ENCODE measurements at places on chromosomes 5 and 9.

- DNase-seq: no peak
Measured at GRCh38 chr9:83304686-83305085, 233.5 kb downstream of the FRMD3 start.

GRCh38 chr5:139658501-139658927 is 10.4 kb downstream of the CXXC5 start:
- no peak for DNase-seq

DNA sequence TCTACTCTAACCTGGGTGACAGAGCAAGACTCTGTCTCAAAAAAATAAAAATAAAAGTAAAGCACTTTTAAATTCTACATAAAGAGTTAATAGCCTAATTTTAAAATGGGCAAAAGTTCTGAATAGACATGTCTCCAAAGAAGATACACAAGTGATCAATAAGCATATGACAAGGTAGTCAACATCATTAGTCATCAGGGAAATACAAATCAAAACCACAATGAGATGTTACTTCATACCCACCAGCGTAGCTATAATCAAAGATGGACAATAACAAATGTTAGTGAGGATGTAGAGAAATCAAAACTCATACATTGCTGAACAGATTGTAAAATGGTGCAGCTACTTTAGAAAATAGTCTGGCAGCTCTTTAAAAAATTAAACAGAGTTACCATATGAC is 64.1 kb downstream of the IQGAP2 start:
- DNase-seq: no peak

GRCh38 chr5:67896311-67896929 is 319.1 kb upstream of the PIK3R1 start:
- no peak for DNase-seq

DNA sequence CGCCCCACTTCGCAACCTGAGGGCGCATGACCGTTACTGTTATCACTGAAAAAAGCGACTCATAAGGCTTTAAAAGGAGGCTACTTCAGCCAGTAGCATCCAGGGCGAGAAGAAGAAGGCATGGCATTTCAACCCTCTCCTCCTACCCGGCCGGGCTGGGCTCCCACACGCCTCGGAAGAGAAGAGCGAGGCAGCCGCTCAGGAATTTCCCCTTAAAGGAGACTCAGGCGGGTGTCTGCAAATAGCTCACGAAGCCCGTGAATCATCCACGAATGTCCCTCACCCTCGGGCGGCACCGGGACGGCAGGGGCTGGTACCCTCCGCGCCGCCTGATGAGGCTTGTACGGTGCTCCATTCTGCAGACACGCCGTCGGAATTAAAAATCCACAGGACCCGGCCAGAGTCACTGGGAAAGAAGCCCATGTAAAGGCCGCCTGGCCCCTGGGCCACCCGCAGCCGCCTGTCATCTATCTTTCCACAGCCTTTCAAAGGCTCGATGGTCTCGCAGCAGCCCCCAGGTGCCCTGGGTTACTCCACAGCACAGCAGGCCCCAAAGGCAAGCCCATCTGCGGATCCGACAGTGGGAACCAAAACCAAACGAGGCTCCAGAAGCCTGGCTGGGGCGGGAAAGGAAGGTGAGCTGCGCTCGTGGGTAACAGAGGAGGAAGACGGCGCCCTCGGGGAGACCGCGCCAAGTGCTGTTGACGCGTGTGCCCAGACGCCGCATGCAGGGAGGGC is 11.8 kb downstream of the SLC12A7 start:
- DNase-seq: peak; percentile 82

DNA sequence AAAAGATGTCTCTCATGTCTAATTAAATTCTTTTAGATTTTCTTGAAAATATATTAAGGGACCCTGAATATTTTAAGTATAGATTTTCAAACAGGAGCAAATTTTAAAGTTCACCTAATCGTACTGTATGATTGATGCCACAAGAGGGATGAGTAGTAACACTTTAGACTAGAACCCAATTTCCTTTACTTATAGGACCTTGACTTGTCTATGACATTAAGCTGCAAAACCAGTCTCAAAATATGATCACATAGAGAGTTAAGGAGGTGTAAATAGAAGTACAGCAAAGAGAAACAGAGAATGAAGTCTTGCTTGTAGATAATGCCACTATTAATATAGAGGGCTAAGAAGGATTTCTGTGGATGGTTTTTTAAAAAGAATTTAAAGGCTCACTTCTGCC is 312.9 kb upstream of the PRR16 start:
- DNase-seq: no peak

GRCh38 chr5:14190194-14191164 is 47.3 kb downstream of the TRIO start:
- DNase-seq: peak; percentile 85

DNA sequence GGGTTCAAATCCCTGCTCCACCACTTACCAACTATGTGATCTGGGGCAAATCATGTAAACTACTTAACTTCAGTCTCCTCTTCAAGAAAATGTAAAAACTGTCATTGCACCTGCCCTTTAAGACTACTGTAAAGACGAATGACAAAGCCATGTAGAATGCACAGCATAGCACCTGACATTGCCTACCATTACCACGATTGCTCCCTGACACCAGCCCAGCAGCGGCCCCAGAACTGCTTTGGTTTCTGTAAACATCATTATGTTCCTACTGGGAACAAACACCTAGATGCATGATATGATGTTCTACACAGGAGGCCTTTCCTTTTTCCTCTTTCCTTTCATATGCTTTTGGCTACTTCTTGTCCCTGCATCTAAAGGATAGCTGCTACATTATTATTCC is 23.1 kb upstream of the PLPP6 start:
- DNase-seq: no peak

DNA sequence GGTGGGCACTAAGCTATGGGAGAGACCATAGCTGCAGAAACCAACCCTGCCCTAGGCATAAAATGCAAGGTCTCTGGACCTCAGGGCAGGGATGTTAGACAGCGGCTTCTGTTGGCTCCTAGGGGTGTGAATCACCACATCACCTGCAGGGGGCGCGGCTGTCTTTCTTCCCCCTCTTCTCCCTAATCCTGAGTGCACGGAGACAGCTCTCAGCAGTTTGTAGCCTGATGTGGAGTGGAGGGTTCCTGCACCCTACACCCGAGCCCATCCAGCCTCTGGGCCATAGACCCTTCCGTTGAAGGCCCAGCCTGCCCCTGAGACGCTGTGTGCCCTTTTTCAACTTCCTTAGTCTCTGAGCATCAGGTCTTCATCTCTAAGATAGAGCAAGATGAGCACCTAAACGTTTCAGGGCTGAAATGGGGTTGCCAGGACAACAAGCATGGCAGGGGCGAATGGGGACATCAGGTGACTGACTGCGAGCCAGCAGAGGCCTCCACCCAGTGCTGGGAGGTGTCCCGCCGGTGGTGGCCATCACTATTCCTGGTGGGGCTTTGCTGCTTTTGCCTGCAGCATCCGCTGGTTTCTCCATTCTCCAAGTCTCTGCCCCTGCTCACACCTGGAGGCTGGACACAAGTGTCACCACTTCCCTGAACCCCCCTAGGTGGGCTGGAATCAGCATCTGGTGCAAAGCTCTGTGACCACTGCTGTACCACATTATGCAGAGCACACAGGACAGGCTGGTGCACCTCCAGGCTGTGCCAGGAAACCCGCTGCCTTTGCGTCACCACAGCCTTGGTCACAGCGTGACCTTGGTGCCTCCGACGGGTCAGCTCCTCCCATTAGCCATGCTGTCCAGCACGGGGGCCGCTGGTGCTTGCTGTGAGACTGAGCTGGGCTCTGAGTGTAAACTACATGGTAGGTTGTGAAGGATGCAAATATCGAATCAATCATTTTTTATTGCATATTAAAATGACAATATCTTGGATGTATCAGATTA is 2.5 kb upstream of the SEC16A start:
- DNase-seq: peak; percentile 88

- no peak for DNase-seq
Measured at GRCh38 chr5:87605663-87606062, 192.9 kb upstream of the CCNH start.

GRCh38 chr9:113587471-113588031 is 124.0 kb downstream of the RGS3 start:
- peak; percentile 86 for DNase-seq

DNA sequence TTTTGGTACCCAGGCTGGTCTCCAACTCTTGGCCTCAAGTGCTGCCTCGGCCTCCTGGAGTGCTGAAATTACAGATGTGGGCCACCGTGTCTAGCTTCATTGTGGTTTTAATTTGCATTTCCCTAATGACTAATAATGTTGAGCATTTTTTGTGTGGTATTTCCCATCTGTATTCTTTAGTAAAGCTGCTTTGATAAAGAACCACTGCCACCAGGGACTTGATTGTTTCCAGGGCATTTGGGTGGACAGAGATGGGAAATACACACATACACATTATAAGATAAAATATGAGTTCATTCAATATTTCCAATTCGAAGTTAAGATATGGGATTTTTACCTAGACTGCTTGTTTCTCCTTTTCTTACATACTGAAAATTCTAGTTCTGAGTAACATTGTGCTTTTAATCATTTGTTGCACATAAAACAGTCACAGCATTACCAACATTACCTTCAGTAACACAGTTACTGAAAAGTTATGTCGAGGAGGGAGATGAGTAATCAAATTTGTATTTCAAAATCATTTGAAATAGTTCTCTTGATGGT is 28.9 kb downstream of the HABP4 start:
- no peak for DNase-seq

GRCh38 chr9:131695836-131696460 is 43.9 kb downstream of the RAPGEF1 start:
- no peak for DNase-seq

GRCh38 chr5:141874262-141874964 is 3.8 kb downstream of the PCDH1 start:
- peak; percentile 54 for DNase-seq

DNA sequence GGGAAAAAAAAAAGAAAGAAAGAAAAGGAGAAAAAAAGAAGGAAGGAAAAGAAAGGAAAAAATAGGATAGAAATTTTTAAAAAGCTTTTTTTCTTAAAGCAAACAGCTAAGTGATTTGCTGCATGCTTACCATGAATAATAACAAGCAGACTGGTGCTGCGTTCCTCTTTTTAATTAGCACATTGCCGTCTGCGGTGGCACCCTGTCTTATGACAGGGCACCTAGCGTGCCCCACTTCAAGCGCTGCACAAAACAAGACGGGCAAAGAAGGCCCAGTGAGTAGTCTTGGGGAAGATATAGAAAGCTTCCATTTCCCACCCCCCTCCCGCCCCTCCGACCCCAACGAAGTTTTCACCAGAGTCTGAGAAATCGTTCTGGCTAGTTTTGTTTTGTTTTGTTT is 513.9 kb downstream of the ZNF608 start:
- no peak for DNase-seq

DNA sequence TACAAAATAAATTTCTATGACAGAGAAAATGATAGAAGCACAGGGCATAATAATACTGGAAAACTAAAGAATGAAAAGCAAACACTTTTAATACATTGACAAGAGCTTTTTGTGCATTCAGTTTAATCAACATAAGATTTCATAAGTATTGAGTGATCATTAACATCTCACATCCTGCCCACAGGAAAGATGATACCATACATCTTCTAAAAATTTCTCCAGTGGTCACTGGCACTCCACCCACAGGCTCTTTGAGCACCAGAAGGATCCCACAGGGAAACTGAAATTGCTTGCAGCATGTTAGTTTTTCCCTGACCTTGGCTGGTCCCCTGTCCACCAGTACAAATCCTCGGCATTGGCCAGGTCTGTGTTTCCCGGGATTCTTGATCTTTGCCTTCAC is 186.0 kb downstream of the CEMIP2 start:
- DNase-seq: no peak

GRCh38 chr9:137026384-137026783 is 1.7 kb downstream of the ABCA2 start:
- DNase-seq: no peak

GRCh38 chr5:181084621-181085195 is 44.6 kb downstream of the BTNL9 start:
- DNase-seq: no peak

DNA sequence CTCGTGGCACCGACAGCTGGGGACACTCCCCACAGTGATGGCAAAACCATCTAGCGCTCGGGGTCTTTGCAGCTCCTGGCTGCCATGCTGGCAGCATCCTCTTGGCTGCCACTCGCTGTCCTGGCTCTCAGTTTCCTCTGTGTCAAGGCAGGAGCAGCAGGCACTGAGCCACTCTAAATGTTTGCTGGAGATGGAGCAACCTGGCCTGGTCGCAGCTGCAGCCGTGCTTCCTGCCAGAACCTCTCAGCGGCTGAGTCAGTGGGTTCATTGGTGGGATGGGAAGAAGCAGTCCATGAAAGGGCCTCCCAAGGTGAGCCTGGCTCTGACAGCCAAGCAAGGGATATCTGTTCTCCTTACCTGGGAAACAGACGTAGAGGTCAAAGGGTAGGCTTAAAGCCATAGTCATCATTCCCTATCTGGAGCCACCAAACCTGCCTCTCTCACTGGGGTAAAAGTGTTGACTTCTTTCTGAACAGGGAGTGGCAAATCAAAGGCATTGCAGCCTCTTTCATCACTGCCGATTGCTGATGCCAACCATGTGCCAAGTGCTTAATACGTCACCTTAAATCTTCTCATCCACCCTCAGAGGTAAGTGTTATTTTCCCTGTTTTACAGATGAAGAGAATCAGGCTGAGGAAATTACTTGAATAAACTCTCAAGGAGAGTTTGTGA is 304.8 kb upstream of the ZNF462 start:
- DNase-seq: peak; percentile 71

DNA sequence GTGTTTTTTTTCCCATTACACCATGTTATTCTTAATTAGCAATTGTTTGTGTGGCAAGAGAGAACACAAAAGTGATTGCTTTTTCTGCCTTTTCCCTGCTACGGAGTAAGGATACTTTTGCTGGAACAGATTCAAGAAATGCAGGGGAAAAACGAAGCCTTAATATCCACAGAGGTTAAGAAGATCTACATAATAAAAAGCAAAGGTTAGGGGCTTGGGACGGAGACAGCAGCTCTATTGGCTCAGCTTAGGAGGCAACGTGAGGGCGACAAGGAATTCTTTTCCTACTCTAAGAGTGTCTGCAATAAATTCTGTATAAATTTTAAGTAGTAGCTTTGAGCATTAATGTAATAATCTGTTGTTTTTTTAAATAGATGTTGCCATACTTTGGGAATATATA is 693.3 kb downstream of the DTWD2 start:
- DNase-seq: no peak

- no peak for DNase-seq
Measured at GRCh38 chr5:29894668-29895067, 1298.8 kb upstream of the CDH6 start.

GRCh38 chr5:122951658-122952057 is 84.9 kb downstream of the PPIC start:
- DNase-seq: no peak

GRCh38 chr5:5145651-5146529 is 5.8 kb downstream of the ADAMTS16 start:
- DNase-seq: no peak
